Stomach (tissue), 19 donors: ENCODE measurements at places on chromosomes 3 and 15. TPM values are rescaled to one million over a fixed set of nuclear protein-coding genes. Genes with fewer than 3 reads are reported as not detected.

DNA sequence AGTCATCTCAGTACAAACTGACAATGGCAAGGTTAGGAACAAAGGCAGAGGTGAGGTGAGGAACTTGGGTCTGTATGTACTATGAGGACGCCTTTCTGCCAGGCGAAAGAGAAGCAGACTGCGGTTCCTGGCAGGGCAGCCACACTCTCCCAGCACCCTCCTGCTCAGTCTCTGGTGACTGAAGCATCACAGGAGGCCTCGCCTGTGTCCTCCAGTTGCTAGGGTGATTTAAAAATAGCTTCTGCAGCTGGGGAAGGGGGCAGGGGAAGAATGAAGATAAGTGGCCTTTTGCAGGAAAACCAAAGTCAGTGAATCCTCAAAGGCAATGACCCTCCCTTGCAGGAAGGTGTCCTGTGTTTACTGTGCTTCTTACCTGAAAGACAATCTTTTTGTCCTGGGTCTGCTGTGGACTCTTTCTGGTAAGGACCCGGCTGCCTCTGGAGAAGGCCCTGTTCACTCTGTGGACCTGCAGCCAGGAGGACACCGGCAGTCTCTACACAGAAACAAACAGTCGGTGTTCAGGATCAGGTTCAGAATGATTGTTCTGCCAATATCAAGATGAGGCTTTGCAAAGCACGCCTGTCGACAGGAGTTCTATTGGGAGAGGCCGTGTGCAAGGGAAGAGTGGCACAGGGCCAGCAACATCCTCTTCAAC lies 65.7 kb upstream of the DGKG start:
- peak; percentile 73 for DNase-seq

DNA sequence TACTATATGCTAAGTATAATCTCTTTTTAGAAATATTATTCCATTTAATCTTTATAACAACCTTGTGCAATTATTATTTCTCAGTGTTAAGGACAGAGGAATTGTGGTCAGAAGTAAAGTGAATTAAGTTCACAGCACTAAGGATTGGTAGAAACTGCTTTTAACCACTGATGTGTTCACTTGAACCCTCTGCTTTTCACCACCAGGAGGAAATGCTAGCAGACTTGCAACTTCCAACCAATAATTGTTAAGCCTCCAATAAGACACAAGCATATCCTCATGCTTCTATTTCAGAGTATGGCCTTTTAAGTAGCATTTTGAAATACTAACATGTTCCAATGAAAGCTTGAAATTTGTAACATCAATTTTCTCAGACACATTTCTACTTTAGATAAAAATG lies 527.4 kb downstream of the SI start:
- no peak for DNase-seq

- peak; percentile 59 for DNase-seq
These were observed 420.2 kb downstream of the FOXP1 start for GRCh38 chr3:71163198-71163918.

The C3orf49 gene
- total RNA-seq: not detected

The BFSP2 gene
- not detected for total RNA-seq

The CRYBG3 gene
- 49.6 TPM for total RNA-seq

The NEK10 gene
- total RNA-seq: not detected

- DNase-seq: peak; percentile 92
These were observed 1.8 kb downstream of the DIPK2A start for GRCh38 chr3:143973259-143974021.

- DNase-seq: no peak
These were observed 71.0 kb upstream of the ARHGEF26 start for GRCh38 chr3:154050216-154050615.

DNA sequence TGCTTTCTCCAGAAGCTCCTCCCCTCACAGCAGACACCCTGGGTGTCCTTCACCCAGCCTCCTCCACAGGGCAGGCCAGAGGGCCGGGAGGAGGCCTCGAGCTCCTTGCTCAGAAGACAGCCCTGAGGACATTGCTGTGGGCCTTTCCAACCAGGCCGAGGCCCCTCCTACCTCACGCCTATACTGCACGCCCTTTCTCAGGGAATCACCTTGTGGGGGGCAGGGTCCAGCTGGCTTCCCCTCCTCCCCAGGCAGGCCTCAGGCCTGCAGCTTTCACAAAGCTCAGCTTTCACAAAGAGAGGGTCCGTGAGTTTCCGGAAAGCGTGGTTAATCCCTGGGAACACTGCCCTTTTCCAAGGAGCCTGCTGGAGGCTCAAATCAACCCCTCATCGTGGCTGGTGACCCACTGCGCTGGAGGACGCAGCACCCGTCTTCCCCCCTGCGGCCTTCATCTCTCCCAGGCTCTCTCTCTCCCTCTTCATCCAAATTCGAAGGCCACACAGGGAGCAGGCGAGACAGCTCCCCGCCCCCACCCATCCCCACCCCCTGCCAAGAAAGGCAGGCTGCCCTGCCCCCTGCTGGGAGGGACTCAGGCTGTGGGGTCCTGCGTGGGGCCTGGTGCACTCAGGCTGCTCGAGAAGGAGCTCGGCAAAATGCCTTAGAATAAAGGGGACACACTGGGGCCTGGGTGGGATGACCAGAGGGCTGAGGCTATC lies 79.4 kb downstream of the OCA2 start:
- DNase-seq: no peak

- no peak for DNase-seq
These were observed 86.7 kb downstream of the ST8SIA2 start for GRCh38 chr15:92480361-92480760.

The CAMK2N2 gene
- total RNA-seq: not detected

GRCh38 chr3:177481329-177481728 lies 284.0 kb upstream of the TBL1XR1 start:
- DNase-seq: no peak

The HERC2 gene
- total RNA-seq: 68.4 TPM

- DNase-seq: peak; percentile 62
These were observed 896 bp upstream of the KLHL25 start for GRCh38 chr15:85795337-85796305.

The AADAC gene
- total RNA-seq: not detected

The TMC3 gene
- not detected for total RNA-seq

DNA sequence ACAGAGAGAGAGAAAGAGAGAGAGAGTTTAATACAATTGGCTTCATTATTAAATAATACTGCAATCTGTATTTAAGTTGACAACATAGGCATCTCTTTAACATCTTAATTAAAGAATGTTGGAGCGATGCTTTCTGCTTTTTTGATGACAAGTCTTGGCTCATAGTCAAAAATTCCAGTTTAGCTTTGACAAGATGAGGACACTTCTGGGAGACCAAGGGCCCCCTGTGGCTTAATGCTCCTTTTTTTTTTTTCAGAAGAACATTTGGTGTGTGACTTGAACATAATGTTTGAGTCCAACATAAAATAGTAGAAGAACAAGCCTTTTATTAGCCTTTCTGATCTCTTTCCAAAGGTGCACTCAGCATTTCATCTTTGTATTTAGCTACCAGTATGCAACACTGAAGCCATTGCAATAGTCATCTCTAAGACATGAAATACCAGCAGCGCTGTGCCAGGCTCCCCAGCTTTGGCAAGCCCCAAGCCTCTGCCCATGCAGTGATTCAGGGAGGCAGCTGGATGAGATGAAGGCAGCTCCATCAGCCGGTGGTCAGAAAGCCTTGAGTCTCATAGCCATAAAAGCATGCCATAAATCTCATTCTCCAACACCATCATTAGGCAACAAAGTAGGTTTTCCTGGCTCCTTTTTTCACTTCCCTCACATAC lies 349.4 kb upstream of the SEMA6D start:
- no peak for DNase-seq

GRCh38 chr3:6326771-6327170 lies 534.1 kb upstream of the GRM7 start:
- DNase-seq: no peak

The DMXL2 gene
- total RNA-seq: 21.0 TPM

The ALDH1A3 gene
- total RNA-seq: 3.5 TPM

GRCh38 chr3:115351193-115351592 lies 204.1 kb upstream of the ZBTB20 start:
- no peak for DNase-seq

DNA sequence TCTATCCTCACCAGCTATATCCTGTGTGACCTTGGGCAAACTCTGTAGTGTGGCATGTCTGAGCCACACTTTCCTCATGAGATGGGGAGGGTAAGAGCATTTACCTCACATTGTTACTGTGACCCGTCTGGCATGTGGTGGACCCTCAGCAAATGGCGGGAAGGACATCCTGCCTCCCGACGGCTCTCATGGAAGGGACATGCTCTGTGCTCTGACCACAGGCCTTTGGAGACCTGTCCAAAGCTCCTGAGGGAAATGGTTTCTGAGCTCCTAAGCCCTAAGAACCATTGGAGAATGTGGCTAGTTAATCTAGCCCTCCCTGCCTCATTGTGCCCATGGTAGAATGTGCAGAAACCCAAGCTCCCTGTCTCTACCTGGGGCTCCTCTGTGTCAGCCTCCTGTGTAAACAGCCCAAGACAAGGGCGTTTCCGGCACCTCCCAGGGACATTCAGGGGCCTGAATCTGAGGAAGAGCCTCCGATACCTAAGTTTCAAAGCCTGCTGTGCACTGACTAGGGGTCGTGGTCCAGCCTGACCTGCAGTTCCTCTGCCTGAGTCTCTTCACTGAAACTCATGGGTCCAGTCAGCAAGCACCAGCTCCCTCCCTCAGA lies 29.0 kb downstream of the XYLB start:
- DNase-seq: no peak

The PP2D1 gene
- not detected for total RNA-seq

GRCh38 chr3:36318621-36319200 lies 61.6 kb upstream of the STAC start:
- no peak for DNase-seq

GRCh38 chr15:66765478-66766281 lies 63.6 kb downstream of the SMAD6 start:
- peak; percentile 95 for DNase-seq

GRCh38 chr15:48566668-48567067 lies 78.8 kb downstream of the FBN1 start:
- DNase-seq: no peak

GRCh38 chr3:36771931-36772330 lies 7.6 kb upstream of the DCLK3 start:
- DNase-seq: no peak

GRCh38 chr3:155941354-155941753 lies 70.9 kb downstream of the GMPS start:
- no peak for DNase-seq

DNA sequence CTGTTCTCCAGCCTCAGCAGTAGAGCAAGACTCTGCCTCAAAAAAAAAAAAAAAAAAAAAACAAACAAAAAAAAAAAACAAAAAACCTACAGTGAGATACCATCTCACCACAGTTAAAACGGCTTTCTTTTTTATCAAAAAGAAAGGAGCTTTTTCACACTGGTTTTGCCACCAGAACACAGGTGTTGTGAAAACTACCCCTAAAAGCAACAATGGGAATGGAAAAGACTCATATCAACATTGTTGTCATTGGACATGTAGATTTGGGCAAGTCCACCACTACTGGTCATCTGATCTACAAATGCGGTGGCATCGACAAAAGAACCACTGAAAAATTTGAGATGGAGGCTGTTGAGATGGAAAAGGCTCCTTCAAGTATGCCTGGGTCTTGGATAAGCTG lies 24.8 kb upstream of the SLC25A38 start:
- no peak for DNase-seq

DNA sequence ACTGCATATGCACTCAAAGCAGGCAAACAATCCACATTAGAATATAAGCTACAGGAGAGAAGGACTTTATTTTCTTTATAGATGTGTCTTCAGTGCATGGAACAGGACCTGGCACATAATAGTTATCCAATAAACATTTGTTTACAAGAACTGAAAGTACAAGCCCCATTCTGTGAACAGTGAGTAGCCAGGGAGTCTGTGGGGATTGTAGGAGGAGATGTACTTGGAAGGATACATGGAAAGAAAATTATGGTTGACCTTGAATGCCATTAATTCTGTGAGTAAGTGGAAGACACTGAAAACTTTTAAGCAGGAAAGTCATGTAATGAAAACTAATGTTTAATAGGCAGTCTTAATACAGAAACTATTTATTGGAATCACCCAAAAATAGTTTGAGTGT lies 28.3 kb downstream of the MASP1 start:
- peak; percentile 26 for DNase-seq

DNA sequence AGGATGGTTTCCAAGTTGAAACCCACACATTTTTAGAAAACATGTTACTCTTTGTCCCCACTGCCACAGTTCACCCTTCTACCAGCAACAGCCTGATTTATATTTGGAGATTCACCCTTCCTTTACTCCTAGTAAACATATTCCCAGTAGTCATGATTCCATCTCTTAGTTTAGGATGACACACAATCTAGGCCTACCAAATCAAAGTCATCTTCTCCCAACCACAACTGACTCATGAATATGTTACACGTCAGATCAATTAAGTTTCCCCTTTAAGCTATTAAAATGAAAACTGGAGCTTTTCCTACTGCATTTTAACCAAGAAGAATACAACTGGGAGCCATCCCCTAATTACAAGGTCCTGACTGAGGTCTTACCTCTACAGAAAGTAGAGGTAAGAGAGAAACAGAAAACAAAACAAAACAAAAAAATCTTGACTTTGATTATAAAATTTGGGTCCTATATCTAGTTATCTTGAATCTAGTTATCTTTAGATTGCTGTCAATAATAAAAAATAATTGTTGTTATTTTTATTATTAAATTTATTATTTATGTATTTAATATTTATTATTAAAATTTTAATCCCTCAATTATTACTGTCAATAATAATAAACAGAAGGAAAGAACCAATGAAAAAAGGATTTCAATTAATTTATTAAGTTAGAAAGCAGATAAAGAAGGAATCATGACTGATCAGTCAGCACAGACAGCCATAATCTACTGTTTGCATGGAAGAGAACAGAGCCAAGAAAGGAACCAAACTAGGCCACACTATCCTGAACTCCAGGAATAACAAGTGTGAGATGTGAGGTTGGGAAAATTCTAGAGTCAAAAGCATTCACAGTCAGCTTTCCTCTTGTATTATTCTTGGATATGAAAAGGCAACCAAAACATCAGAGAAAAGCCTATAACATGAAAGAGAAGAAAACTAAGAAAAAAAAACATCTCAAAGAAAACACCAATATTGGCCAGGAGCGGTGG lies 12.5 kb downstream of the DPH6 start:
- no peak for DNase-seq

DNA sequence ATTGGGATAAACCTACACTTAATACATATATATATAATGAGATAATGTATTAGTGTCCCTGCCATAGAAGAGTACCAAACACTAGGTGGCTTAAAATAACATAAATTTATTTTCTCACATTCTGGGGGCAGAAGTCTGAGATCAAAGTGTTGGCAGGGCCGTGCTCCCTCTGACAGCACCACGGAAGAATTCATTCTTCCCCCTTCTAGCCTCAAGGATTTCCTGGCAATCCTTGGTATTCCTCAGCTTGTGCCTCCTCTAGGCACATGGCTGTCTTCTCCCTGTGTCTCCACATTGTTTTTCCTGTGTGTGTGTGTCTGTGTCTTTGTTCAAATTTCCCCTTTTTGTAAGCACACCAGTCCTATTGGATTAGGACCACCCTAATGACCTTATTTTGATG lies 115.2 kb upstream of the AGBL1 start:
- DNase-seq: no peak

The LRRC3B gene
- 1.2 TPM for total RNA-seq

- DNase-seq: peak; percentile 57
These were observed 22.4 kb downstream of the IGDCC3 start for GRCh38 chr15:65355173-65355987.

The SLC25A26 gene
- 1.2 TPM for total RNA-seq

The FHIT gene
- total RNA-seq: 10.5 TPM
